ENCODE measurements at places on chromosomes 13 and 19. TPM values are rescaled to one million over a fixed set of nuclear protein-coding genes. Genes with fewer than 3 reads are reported as not detected.

DNA sequence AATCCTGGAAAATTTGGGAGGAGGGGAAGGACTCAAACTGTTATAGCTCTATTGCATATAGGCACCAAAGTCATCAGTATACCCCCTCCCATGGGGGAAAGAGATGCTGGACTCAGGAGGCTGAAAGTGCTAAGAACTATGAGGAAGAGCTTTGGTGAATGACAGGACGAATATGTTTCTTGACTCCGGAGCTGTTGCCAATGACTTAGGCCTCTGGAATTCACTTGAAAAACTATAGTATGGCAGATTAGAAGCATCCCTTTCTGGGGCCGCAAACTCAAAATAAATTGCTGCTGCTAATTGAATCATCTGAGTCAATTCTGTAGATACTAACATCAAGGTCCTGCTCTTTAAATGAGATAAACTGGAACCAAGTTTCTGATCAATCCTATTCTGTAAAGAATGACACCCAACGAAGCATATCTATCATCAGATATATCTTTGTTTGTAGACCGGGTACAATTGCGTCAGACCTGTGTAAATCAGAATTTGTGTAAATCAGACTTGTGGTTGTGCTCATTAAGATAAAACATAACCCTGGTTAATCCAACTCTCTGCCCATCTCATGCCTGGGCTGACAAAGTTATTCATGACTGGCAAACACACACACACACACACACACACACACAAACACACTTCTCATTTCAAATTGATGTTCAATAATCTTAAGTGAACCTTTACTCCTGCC, 1793.8 kb upstream of the PCDH20 start:
- no peaks in the 10 kb centered on the region for H3K27me3 ChIP-seq
- H3K4me1 ChIP-seq = no peaks in the 10 kb centered on the region
- no peaks in the 10 kb centered on the region for H3K36me3 ChIP-seq

DNA sequence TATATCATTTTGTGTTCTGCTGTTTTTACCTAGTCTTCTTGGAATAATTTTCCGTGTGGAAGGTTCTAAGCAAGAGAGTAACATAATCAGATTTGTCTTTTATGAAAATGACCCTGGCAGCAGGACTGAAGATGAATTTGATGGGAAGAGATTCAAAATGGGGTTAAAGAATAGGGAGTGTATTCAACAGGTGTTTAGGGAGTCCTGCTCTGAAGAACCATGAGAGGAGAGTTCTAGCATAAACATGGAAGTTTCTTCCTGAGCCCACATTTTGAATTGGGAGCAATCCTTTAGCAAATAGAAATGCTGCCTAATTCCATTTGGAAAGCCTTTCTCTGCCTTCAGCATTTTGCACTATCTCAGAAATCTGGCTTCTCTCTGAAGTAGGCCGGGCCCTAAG, 127.0 kb downstream of the CDK8 start:
- DNase-seq = no peak
- no peak overlapping the region for H3K4me3 ChIP-seq
- H3K4me1 ChIP-seq = no peaks in the 10 kb centered on the region
- H3K27me3 ChIP-seq = no peaks in the 10 kb centered on the region
- H3K27ac ChIP-seq = no peak overlapping the region

DNA sequence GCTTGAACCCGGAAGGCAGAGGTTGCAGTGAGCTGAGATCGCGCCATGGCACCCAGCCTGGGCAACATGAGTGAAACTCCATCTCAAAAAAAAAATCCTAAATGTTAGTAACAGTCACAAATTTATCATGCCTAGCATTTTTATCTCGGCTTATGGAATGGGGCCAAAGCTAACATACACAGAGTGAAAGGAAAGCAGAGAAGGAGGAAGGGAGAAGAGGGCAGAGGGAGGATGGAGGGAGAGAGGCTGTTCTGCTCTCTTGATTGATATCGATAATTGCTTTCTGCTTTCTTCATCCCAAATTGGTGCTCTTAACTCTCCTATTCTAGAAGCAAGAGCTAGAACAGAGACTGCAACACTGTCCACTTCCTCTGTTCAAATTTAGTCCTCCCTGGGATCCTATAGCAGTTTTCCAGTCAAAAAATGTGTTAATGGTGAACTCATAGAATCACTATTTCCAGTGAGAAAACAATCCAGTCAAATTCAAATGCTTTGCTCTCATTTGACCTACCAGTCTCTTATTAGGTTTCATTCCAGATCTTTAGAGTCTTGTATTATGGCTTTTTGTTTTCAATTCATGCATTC, 15.8 kb upstream of the TUBGCP3 start:
- H3K4me1 ChIP-seq = no peaks in the 10 kb centered on the region
- H3K27ac ChIP-seq = no peak overlapping the region
- no peak overlapping the region for H3K4me3 ChIP-seq
- peaks cover 5% of the 10 kb centered on the region for H3K27me3 ChIP-seq
- no peaks in the 10 kb centered on the region for H3K36me3 ChIP-seq
- no peak for DNase-seq

DNA sequence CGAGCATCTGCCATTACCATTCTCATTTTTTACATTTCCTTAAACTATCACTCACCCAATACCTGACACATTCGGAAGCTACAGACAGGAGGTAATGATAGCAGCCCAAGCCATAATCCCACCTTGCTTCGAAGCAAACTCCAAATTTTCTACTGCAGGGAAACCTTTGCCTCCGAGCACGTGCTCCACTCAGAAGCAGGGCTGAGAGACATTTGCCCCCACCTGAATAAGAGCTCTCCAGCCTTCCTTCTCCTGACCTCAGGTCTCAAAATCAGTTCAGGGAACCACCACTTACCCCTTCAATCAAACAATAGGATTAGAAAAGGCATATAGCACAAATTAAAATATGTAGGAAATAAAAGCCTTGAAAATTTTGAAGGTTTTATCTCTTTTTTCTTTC, 2.3 kb upstream of the DACH1 start:
- no peaks in the 10 kb centered on the region for H3K36me3 ChIP-seq
- peaks cover 96% of the 10 kb centered on the region for H3K27me3 ChIP-seq
- H3K4me1 ChIP-seq = peaks cover 10% of the 10 kb centered on the region
- DNase-seq = no peak

DNA sequence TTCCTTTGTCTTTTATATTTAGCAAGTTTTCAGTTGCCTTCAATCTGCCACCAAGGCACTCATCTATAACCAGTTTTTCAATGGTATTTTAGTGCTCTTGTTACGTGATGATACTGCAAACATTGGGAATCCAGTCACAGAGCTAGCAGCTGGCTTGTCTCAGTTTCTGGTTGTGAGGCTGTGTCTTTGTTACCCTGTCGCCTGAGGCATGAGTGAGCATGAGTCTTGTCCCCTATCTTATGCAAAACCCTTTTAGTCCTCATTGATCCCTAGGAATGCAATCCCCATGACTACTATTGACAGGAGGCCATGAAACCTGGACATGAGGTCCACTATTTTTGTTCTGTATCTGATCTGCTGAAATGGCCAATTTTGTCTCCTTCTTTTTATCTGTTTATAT, 391.0 kb downstream of the LMO7 start:
- peaks cover 7% of the 10 kb centered on the region for H3K27me3 ChIP-seq
- DNase-seq = no peak
- H3K36me3 ChIP-seq = no peaks in the 10 kb centered on the region
- no peak overlapping the region for H3K27ac ChIP-seq
- H3K4me1 ChIP-seq = no peaks in the 10 kb centered on the region

DNA sequence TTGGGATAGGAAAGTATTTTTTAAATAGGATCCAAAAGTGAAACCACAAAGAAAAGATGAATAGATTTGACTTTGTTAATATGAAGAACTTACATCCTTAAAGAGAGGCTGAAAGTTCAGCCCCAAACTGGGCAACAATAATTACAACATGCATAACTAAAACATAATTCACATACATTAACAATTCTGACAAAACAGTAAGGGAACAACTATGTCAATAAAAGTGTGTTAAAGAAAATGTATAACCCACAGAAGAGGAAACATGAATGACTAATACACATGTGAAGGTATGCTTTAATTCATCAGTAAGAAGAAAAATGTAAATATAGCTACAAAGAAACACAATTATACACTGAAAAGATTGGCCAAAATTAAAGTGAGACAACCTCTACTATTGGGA, 1597.6 kb upstream of the MIR17HG start:
- no peak overlapping the region for H3K27ac ChIP-seq
- DNase-seq = no peak
- no peaks in the 10 kb centered on the region for H3K36me3 ChIP-seq
- no peaks in the 10 kb centered on the region for H3K4me1 ChIP-seq
- H3K4me3 ChIP-seq = no peak overlapping the region

DNA sequence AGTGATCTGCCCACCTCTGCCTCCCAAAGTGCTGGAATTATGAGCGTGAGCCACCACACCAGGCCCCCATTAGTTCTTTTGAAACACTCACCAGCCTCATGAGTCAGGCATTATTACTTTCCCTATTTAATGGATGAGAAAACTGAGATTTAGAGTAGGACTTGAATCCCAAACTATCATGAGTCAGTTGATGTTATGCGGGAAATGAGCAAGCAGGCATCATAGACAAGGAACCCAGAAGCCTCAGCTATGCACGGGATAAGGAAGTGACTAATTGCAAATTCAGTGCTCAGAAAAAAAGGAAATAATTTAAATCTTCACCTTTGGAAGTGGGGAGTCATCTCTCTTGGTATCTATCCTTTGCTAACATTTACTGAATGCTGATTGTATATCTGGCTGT, 217.5 kb downstream of the ABCC4 start:
- H3K4me3 ChIP-seq = no peak overlapping the region
- H3K27ac ChIP-seq = no peak overlapping the region
- DNase-seq = peak; percentile 11
- no peaks in the 10 kb centered on the region for H3K36me3 ChIP-seq
- H3K4me1 ChIP-seq = no peaks in the 10 kb centered on the region

- H3K4me3 ChIP-seq = no peak overlapping the region
- H3K36me3 ChIP-seq = no peaks in the 10 kb centered on the region
- no peak overlapping the region for H3K27ac ChIP-seq
- H3K4me1 ChIP-seq = no peaks in the 10 kb centered on the region
- H3K27me3 ChIP-seq = peaks cover 4% of the 10 kb centered on the region
- no peak for DNase-seq
Observed at GRCh38 chr13:34340534-34340933, 522.6 kb downstream of the RFC3 start.

GRCh38 chr13:39510316-39510695, 92.7 kb downstream of the LHFPL6 start:
- H3K36me3 ChIP-seq = no peaks in the 10 kb centered on the region
- H3K4me1 ChIP-seq = peaks cover 29% of the 10 kb centered on the region
- no peak for DNase-seq

DNA sequence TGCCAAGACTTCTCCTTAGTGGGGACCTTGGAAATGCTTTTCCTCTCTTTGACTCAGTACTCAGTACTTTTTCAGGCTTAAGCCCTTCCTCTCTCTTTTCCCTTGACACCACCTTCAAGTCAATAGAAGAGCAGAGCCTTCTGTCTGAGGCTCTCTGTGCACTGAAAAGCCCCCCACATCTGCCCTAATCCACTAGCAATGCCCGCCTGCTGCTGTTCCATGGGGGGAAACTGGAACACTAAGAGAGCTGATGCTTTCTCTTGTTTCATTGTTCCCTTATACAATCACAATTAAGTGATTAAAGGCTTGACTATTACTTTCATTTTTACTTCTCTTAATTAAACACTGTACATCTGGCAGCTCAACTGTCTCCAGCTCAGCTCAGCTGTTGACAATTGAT, 254.5 kb downstream of the SLITRK6 start:
- no peak overlapping the region for H3K4me3 ChIP-seq
- H3K4me1 ChIP-seq = no peaks in the 10 kb centered on the region
- no peak for DNase-seq
- no peaks in the 10 kb centered on the region for H3K36me3 ChIP-seq
- no peaks in the 10 kb centered on the region for H3K27me3 ChIP-seq

DNA sequence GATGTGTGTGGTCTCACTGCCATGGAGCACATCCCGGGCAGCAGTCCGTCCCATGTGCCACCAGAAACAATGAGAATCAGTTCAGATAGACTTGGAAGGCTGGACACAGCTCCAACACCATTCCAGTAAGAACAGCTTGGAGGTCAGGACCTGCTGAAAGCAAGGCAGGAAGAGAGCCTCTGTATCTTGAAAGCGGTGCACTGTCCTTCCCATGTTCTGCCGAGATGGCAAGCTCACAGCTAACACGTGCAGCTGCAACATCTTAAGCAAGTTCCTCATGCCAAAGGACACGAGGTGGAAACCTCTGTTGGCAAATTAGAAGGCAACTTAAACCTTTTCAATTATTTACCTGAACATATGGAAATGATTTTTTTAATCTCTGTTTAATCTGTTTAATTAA, 175.4 kb downstream of the DLEU7 start:
- H3K36me3 ChIP-seq = no peaks in the 10 kb centered on the region
- no peak overlapping the region for H3K27ac ChIP-seq

DNA sequence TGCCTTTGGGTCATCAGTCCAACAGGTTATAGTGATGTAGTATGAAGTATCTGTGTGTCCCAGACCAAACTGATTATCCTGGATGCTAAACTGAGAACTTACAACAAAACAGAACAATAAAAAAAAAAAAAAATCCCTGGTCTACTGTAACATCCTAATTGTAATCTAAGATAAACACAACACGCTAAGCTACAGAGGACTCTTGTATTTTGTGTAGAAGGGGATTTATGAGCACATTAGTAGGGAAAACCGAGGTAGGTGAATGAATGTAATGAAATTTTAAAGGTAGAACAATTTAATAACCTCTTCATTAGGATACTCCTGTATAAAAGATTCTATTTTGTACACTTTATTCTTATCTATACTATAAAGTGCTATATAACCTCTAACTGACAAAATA, 424.1 kb downstream of the NDFIP2 start:
- no peak overlapping the region for H3K27ac ChIP-seq
- H3K27me3 ChIP-seq = no peaks in the 10 kb centered on the region
- DNase-seq = no peak

- H3K4me1 ChIP-seq = no peaks in the 10 kb centered on the region
- DNase-seq = no peak
- H3K27me3 ChIP-seq = no peaks in the 10 kb centered on the region
- H3K27ac ChIP-seq = no peak overlapping the region
- H3K36me3 ChIP-seq = no peaks in the 10 kb centered on the region
- no peak overlapping the region for H3K4me3 ChIP-seq
Observed at GRCh38 chr13:23684647-23685046, 114.4 kb downstream of the TNFRSF19 start.

Gene IL12RB1
- total RNA-seq = not detected

Gene PNMA8B
- 0.75 TPM for total RNA-seq

Gene LILRA2
- total RNA-seq = not detected

Gene APC2
- total RNA-seq = 1.3 TPM

Gene ZFP30
- 15.2 TPM for total RNA-seq
